Activated CD8-positive, alpha-beta memory T cell treated with anti-CD3 and anti-CD28 coated beads for 1 hour (primary cell): ENCODE measurements at places on chromosomes 3 and 15.

DNA sequence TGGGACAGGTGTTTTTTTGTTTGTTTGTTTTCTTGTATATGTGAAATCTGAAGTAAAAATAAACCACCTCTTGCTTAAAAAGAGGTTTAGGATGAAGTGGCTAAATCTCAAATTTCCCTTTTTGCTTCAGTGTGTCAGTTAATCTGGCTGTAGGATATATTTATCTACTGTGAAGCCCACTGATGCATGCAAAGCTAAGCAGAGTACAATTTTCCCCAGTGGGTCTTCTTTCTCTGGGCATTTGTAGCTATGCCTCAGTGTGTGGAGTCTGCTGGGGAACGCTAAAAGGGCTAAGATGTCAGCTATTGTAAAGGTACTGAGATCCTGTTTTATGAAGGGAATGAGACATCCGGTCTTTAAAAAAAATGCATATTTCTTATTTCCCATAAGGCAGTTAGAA, 190.6 kb downstream of the TCF12 start:
- no peak for DNase-seq

DNA sequence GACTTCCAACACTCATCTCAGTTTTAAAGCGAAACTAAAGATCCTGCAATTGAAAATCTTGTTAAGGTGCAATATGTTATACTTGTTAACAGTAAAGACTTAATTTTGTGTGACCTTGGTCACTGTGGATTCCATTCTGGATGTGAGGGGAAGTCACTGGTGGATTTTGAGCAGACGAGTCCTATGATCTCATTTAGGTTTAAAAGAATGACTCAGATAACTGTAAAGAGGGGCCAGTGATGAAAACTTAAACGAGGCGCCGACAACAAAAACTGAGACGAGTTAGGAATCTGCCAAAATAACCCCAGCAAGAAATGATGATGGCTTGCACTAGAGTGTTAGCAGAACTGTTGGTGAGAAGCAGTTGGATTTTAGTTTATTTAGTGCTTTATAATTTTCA, 56.5 kb downstream of the LRRC28 start:
- DNase-seq = no peak

DNA sequence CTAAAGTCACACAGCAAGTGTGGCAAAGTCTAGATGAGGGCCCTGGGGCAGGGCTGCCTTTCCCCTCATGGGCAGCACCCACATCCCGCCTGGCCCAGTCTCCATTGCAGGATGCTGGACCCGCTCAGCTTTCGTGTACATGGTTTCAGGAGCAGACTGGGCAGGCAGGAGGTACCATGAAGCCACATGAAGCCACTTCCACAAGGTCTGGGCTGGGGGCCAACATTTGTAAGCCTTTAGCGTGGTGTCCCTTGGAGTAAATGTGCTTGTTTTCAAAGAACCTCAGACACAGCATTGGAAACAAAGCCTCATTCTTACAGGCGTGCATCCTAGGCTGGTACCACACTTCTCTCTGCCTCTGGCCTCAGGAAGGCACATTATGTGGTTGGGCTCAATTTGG, 34.5 kb downstream of the UMPS start:
- no peak for DNase-seq

DNA sequence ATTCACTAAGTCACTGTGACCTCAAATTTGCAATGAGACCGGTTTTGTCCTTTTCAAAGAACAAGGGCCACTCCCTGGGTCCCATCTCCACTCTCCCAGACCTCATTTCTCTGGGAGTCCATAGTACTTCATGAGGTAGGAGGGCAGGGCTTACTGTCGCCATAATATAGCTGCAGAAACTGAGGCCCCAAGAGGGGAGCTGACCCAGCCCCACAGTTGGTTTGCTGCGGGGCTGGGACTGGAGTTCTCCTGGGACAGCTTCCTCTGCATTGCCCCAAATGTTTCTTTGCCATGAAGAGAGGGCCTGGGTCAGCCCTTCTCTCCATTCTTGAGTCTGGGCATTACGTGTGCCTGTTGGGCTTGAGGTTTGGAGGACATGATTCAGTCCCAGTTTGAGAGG, 60.1 kb downstream of the ITGA11 start:
- no peak for DNase-seq

DNA sequence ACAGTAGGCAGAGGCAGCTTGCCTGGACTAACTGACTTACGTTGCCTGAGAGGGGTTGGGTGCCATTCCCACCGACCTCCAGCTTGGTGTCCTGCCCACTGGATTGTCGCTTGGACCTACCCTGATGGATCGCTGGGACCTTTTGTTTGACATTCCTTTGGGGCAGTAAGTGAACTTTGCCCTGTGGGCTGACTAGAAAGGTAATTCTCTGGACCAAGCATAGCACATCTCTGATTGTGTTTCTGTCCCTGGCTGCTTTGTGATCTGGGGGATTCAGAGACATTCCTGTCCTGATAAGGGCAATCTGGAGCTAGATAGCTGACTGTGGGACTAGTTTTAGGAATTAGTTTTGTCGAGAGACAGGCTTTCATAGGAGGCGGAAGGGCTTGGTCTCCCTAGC, 19.5 kb upstream of the IFT57 start:
- no peak for DNase-seq

DNA sequence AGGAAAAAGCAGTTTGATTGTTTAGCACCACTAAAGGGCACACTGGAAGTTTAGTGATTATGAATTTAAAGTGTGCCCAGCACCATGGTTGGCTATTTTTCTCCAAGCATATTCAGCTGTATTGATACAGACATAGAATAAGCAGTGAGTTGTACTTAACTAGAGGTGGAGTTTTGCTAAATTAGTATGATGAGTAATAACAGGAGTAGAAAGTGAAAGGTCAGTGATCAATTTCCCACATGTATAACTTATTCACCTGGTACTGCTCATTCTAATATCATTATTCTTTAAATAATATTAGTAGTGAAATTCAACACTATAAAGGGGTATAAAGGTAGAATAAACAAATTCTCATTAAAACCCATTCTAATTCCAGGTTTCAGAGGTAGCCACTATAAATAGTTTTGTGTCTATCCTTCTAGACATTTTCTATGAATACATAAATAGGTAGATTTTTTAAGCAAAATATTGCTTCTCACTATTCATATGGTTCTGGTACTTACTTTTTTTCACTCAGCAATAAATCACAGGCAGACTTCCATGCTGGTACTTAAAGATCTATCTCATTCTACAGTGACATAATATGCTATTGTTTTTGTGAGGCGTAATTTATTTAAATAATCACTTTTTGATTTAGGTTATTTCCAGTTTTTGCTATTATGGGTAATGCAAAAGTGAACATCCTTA, 732.9 kb downstream of the VGLL3 start:
- no peak for DNase-seq

DNA sequence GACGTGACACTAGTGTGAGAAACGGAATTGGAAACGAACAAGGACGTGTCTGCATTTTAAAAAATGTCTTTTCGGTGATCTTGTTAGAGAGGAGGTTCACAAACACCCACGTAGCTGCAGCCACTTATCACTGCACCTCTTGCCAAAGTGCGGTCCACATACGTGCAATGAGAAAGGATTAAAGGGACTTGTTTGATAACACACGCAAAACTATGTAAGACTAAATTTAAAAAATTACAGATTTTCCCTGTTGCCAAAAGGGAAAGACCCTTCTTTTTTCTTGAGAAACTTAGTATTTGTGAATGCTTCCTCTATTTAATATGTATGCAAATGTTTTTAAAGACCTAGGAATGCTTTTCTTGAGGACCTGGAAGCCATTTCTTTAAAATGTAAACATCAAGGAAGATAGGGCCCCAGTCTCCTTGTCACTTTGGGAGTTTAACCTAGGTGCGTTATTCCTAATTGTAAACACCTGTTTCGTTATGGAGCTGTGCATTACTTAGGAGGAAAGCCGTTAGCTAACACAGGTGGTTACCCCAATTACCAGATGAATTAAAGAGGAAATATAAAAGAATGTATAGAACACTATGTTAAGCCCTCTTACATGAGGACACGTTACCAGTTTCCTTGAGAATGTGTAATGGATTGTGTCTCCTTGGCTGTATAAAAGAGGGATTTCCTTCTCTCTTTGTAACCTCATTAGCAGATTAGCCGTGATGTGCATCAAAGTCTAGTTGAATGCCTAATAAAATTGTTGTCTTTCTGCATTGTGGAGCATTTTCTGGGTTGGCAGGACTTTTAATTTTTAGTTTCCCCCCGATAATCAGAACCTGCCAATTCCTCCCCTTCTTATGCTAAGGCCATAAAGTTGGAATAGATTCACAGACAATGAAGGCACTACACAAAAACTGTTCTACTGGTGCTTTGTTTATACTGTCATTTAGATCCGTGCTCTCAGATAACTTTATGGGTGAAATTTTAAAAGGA, 1.0 kb downstream of the LEKR1 start:
- no peak for DNase-seq

DNA sequence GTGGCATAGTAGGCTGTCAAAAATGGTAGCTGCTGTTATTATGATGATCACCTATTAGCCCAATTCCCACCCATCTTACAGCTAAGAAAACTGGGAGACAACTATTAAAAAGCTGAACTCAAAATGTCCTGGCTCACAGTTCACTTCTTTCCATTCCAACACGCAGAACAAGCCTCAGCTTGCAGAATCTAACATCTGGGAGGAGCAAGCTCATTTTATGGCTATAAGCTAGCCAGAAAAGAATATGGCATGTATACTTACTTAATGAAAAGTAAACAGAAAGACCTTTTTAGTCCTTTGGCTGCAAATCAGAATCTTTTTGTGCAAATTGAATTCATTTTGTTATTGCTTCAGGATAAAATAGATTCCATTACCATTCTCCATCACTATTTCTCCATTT, 34.8 kb upstream of the CFAP20DC start:
- no peak for DNase-seq

GRCh38 chr3:57048728-57049127, 11.7 kb upstream of the SPATA12 start:
- DNase-seq = no peak

- no peak for DNase-seq
Observed at GRCh38 chr3:38297947-38298711, 16.0 kb downstream of the SLC22A14 start.

- no peak for DNase-seq
Observed at GRCh38 chr3:136783708-136784191, 31.6 kb upstream of the STAG1 start.

DNA sequence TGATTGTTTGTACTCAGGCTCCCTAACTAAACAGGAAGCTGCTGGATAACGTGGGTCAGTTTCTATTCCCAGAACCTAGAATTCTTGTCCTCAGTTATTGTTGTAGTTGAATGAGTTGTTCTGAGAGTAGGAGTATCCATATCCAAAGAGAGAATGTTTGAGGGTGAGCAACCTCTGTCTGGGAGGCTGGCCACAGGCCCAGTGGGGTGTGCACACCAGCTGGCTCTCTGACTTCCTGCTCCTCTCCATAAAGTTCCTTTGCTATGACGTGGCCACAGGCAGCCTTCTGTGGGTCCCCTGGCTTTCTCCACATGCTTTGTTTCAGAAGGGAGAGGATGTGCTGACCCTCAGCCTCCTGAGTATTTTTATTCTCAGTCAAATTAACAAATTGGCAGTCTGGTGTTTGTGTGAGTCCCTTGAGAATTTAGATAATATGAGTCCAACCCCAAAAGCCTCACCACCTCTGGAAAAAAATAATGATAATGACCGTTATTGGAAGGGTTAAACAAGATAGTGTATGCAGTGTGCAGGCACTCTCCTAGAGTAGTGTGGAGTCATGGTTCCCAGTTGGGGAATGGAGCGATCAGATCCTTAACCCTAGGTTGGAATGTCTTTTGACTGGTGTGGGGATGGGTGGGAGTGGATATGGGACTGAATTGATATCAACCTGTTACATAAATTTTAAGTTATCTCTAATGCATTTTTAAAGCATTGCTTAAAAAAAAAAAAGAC, 47.6 kb upstream of the MED12L start:
- no peak for DNase-seq

GRCh38 chr3:178907081-178907480, 164.5 kb downstream of the ZMAT3 start:
- no peak for DNase-seq

GRCh38 chr3:38327335-38328009, 19.1 kb upstream of the XYLB start:
- DNase-seq = no peak

DNA sequence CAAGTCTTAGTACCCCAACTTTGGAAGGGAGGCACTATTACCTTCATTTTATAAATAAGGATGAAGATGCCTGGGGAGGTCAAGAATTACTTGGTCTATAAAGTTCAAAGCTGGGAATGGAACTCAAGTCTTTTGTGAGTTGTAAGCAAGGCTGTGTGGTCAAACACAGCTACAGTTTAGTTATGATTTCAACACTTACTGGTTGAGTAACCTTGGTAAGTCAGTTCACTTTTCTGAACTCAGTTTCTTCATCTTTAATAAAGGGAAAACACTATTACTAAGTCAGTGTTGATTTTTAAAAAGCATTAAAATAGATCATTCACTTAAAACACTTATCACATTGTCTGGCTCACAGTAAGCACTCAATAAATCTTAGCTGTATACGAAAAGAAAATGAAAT, 200.4 kb upstream of the ADAMTS9 start:
- DNase-seq = no peak

- no peak for DNase-seq
Observed at GRCh38 chr3:190617185-190617584, 103.3 kb downstream of the IL1RAP start.

DNA sequence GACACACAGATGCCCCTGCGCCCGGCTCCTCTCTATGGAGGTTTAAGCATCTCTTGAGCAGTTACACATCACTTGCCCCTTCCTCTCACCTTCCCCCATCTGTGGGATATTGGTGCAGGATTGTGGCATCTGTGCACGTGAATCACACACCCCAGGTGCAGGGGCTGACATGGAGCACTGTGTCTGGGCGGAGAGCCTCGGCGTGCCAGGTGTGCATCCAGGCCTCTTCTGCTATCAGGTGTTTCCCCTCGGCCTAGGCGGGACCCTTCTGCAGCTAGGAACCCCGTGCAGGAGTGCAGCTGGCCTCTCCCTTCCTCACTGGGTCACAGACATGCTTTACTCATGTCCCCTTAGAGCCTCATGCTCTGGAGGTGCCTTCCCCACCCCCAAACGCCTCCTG, 33.4 kb upstream of the MUC13 start:
- DNase-seq = no peak

DNA sequence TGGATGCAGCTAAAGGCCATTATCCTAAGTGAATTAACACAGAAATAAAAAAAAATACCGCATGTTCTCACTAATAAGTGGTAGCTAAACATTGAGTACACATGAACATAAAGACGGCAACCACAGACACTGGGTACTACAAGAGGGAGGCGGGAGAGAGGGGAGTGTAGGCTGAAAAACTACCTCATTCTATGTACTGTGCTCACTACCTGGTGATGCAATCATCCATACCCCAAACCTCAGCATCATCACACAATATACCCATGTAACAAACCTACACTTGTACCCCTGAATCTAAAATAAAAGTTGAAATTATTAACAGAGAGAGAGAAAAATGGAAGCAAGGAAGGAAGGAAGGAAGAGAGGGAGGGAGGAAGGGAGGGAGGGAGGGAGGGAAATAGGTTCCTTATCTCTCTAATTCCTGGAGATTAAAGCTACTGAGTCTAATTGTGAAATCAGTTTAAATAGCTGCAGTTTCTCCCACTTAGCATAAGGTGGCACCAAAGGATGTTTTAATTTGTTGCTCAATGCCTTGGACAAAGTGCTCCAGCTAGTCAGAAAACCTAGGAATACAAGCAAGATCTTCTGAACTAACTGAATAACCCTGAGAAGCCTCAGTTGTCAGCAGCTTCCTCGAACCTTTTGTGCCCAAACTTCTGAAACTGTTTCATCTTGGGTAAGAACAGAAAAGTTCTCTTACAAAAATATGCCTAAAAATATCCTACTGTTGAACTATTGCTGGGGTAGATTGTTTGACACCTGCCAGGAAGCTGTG, 79.4 kb upstream of the ATP11B start:
- DNase-seq = no peak

- no peak for DNase-seq
Observed at GRCh38 chr3:119595639-119596334, 1.9 kb upstream of the PLA1A start.
